ENCODE measurements at places on chromosomes 1 and 21. TPM values are rescaled to one million over a fixed set of nuclear protein-coding genes. Genes with fewer than 3 reads are reported as not detected.

GRCh38 chr1:119794230-119794875, 16.9 kb downstream of the REG4 start:
- no peak for DNase-seq

GRCh38 chr1:35707601-35708440, 10.9 kb downstream of the C1orf216 start:
- DNase-seq: peak; percentile 66

- DNase-seq: peak; percentile 37
Observed at GRCh38 chr1:151143986-151144385, 2.4 kb downstream of the SEMA6C start.

DNA sequence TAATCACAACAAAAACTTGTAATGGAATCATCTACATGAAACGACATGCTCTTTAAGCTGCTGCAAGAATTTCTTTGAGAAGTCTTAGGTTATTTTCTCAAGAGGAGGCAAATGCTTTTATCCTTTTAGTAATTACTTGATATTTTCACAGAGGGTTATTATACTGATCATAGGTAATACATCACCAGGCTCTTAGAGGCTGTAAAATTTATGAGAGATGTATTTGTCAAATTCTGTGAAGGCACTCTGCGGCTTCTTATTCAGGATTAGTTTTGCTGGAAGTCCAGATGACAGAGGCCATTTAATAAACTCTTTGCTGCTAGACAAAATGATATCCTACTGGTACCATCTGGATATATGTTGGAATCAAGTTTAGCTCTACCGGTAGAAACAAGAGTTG, 624.3 kb upstream of the BRINP3 start:
- DNase-seq: no peak

DNA sequence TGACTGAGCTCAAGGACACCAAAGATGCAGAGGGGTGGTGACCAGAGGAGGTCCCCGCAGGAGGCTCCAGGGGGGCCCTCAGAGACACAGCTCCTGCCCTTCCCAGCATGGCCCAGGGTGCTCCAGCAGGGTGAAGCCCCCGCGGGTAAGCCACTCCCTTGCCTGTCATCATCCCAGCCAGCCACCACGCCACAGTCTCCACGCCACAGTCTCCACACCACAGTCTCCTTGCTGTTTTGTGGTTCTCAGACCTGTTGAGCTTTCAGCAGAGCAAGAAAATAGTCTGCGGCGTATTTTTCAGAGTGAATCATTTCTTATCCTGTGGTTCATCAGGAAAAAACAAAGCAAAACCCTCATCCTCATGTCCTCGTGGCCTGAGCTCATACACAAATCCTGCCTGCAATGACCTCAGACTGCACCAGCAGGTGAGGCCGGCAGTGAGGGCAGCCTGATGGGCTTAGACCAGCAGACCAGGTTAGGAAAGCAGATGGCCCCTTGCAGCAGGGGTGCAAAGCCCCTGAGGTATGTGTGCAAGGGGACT, 25.7 kb upstream of the ABCG1 start:
- no peak for DNase-seq

- no peak for DNase-seq
Observed at GRCh38 chr1:16112596-16113555, 39.4 kb upstream of the FAM131C start.

DNA sequence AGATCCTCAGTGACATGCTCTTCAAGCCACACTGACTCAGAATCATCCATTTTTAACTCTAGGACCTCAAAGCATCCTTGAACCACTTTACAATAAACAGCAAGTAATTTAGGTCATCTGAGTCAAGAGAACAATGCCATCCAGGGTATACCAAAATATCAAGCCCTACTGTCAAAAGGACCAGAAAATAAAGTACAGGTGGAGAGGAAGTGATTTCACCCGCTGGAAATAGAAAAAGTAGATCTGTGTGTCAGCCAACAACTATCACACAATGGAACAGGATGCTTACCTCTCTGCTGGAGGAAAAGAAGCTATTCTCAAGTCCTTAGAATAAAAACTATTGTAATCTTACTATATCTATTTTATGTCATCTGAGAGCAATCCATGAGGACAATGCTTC, 37.0 kb downstream of the RERE start:
- no peak for DNase-seq

GRCh38 chr1:111961773-111962565, 27.5 kb downstream of the KCND3 start:
- DNase-seq: no peak

DNA sequence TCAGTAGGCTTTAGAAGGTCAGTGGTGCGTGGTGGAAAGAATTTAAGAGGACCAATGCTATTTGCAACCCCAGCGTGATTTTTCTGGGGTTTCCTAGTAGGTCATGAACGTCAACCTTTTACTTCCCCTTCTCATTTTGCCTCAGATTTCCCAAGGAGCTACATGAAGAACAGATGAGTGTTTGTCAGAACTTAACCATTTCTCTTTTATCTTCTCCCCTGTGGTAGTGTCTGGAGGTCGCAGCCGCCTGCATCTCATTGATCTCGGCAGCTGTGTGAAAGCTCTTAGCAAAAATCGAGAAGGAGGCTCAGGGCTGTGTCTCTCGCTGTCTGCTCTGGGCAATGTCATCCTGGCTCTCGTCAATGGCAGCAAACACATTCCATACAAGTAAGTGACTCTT, 491.1 kb downstream of the KIF26B start:
- DNase-seq: no peak

GRCh38 chr21:29786496-29787360, 153.1 kb downstream of the GRIK1 start:
- DNase-seq: no peak

GRCh38 chr1:77671836-77672235, 10.6 kb downstream of the ZZZ3 start:
- DNase-seq: no peak

DNA sequence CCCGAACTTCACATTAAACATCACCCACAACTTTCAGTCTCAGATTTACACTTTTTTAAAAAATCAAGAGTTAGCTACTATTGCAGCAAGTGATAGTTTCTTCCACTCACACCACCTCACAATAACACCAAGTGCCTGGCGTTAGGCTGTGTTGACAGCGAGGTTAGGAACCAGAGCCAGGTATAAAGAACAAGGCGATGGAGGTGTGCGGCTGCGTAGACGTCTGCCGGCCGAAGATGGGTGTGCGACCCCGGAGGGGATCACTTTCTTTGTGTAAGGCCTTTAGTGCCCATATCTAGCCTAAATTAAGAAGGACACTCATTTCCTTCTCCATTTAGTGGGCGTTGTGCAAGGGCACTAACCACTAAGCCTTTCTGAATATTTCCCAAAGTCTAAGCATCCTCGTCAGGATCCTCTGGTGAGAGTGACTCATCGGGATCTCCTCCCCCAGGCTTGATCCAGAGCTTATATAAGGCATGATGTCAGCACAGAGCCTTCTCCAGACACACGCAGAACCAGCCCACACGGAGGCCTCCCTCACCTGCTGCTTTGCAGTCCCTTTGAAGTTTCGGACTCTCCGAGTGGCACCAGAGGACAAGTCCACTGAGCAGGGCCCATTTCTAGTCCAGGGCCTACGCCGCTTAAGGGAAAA, 11.8 kb downstream of the NHLH2 start:
- no peak for DNase-seq

- DNase-seq: no peak
Observed at GRCh38 chr1:34681480-34682451, 73.1 kb upstream of the GJB5 start.

- DNase-seq: no peak
Observed at GRCh38 chr1:167273027-167273800, 52.5 kb downstream of the POU2F1 start.

DNA sequence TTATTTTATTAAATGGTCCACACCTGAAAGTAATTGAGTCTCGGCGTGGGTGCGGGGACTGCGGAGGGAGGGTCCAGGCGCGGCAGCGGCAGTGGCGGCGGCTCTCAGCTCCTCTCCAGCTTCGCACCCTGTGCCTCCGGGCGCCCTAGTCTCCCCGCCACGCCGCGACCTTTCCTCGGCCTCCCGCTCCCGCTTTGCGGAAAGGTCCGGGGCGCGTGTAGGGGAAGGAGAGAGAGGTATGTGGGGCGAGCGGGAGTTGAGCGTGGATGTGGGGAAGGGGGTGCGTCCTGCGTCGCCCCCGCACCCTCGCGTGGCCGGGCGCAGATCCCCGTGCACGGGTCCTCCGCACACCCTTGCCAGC, 13.4 kb upstream of the ALX3 start:
- no peak for DNase-seq

GRCh38 chr1:93552741-93553455, 105.0 kb downstream of the FNBP1L start:
- no peak for DNase-seq

DNA sequence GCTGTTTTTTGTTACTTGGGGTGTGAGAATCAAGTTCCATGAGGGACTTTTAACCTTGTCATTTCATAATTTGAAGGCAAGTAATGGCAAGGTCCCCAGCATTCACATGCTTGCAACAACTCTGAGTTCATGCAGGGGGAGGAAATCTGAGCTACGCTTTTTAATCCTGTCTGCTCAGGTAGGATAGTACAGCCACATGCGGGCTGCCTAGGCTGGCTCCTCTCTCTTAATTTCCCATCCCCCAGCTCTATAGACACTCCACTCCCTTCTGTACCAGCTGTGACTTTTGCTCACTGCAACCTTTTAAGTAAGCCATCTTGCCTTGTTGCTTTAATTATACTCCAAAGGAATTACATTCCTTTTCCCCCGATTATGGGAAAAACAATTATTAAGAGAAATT, 30.1 kb downstream of the PTGFR start:
- DNase-seq: no peak

DNA sequence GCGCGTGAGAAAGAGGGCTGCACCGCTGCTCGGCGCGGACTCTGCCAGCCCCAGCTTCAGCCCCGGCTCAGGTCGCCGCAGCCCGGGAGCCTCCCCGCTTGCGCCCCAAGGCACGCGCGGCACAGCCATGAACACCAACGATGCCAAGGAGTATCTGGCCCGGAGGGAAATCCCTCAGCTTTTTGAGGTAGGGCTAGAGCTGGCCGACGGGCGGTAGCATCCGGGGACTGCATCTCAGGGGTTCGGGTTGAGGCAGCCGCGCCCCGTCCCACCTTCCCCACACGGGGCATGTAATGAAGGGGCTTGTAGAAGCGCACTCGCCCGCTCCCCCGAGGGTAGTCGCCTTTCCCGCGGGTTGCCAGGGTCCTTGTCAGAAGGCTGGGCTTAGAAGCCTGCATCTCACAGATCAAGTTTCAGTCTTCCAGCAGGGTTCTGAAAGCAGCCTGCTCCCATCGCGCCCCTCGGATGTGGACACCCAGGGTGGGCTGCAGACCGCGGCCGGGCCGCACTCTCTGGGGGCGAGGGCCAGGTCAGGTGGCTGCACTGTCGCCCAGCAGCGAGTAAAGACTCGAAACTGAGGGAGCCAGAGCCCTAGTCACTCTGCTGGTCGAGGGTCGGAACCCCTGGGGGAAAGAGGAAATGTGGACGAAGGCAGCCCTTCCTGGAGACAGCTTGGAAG, 507 bp downstream of the AK5 start:
- peak; percentile 89 for DNase-seq

GRCh38 chr1:164718821-164719220, 159.8 kb downstream of the PBX1 start:
- DNase-seq: no peak

- no peak for DNase-seq
Observed at GRCh38 chr1:100530880-100531487, 7.0 kb upstream of the GPR88 start.

GRCh38 chr1:48853006-48853405, 76.3 kb upstream of the BEND5 start:
- DNase-seq: no peak

- DNase-seq: no peak
Observed at GRCh38 chr1:118692143-118692542, 296.0 kb downstream of the TBX15 start.

DNA sequence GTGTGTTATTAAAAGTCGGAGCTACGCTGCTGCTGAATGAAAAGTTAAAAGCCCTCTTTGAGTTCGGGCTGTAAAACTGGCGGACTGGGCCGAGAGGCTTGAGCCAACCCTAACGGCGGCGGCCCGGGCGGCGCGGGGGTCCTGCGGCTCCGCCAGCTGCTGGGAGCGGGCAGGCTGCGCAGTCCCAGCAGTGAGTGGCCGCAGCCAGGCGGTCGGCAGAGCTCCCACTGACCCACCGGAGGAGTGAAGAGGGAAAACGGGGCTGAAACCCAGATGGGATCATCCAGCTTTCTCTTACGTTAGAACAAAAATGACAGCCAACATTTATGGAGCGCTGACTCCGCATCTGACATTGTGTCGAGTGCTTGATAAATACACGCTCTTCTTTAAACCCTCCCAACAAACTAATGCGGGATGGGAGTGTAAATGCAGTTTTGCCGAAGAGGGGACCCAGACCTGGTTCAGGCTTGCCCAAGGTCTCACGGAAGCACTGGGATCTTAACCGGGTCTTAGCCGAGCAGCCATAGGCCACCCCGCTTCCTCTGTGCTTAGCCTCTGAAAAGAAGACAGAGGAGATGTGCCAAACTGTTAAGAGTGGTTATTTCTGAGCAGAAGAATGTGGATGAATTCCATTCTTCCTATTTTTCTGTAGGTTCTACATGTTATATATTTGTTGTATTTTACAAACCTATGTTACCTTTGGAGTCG, 3.5 kb downstream of the GRHL3 start:
- no peak for DNase-seq

- DNase-seq: no peak
Observed at GRCh38 chr1:235563513-235564061, 59.3 kb upstream of the B3GALNT2 start.

DNA sequence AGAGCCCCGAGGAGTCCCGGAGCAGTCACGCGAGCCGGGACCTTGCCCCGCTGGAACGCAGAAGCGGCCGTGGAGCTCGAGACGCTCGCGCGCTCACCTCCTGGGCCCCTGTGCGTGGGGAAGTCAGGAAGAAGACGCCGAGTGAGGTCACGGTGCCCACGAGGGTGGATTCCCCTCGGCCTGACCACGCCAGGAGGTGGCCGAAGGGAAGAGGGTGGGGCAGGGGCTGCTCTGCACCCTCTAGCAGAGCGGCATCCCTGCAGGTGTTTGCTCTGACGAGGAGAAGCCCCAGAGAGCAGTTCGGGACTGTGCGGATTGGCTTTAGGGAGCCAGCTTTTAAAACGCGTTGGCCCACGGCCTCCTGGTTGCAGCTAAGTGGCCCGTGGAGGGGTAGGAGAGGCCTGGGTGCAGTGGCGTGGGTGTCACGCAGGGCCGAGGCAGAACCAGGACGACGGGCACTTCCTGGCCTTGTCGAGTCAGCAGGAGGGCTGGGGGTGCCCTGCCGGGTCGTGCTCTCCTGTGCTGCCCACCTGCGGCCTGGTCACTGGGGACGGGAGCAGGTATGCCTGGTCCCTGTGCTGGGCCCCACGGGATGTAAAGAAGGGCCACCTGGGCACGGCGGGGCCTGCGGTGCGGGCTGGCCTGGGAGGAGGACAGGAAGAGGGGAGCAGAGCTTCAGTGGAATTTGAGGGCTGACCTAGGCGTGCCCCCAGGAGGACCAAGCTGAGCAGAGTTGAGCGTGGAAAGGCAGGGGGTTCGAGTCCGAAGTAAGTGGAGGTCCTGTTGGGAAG, 1.0 kb downstream of the PDXK start:
- no peak for DNase-seq

- no peak for DNase-seq
Observed at GRCh38 chr1:112618721-112619517, at the start of gene ST7L. Gene ST7L, minus strand, starts transcription at chr1:112619141. Its CDS starts 28 bp downstream, at chr1:112619113.

LAMC2 gene
- total RNA-seq: 13.8 TPM

NPPA gene
- total RNA-seq: not detected

EDN2 gene
- total RNA-seq: 0.38 TPM

GPR89A gene
- 12.2 TPM for total RNA-seq

AADACL3 gene
- total RNA-seq: not detected

NME7 gene
- 14.7 TPM for total RNA-seq

HSD3B2 gene
- not detected for total RNA-seq

CYP4A11 gene
- not detected for total RNA-seq

OR2L2 gene
- total RNA-seq: 0.07 TPM

LBR gene
- total RNA-seq: 24.4 TPM

ARMH1 gene
- 1.7 TPM for total RNA-seq

E2F2 gene
- total RNA-seq: 4.3 TPM

C1orf226 gene
- 6.4 TPM for total RNA-seq

RAB29 gene
- 25.5 TPM for total RNA-seq
